Right cardiac atrium (tissue), 5 donors: ENCODE measurements at places on chromosomes 6 and 20.

- DNase-seq, result no peak
Measured at GRCh38 chr6:156686301-156686994, 90.7 kb upstream of the ARID1B start.

DNA sequence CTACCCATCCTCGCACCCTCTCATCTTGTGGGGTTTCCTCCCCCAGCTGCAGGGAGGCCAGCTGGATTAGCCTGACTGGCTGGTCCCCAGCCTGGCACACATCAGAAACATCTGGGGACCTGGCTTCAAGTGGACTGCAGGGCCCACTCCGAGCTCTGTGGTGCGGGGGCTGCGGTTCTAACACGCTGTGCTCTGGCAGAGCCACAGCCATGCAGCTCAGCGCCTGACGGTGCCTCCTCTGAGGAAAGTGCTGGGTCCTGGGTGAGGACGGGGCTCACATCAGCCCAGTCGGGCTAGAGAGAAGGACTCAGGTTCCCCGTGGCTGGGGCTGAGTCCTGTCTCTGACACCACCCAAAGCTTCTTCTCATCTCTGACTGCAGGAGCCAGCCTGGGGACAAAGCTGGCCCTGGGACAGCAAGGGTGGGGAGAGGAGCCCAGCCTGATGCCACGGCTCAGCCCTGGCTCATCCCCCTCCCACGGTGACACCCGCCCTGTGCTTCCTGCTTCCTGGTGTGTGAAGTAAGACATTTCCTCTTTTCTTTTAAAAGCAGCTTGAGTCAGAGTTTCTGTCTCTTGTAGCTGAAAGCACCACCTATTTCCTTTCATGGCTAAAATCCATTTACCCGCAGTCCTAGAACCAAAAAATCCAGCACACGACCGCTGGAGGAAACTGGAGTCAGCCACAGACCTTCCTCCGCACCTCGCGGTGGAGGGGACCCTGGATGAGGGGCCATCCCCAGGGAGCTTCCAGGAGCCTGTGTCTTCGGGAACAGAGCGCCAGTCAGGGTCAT lies 127.4 kb upstream of the AFDN start:
- peak; percentile 91 for DNase-seq

DNA sequence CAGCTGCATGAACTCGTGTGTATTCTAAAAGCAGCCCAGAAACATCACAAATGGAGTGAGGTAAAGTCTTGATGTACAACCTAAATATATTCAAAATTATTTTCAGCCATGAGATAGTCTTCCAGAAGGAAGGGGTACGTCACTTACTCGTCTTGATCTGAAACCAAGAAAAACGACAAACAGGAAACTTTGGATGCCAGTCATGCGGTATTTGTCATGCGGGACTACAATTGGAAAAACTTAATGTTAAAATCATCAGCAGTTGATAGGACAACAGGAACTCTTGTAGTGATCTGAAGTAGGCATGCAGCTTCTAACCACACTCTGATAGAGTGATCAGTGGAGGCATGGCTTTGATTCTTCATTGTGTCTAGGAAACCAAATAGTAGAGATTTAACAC lies 29.7 kb downstream of the FAM217A start:
- no peak for DNase-seq

DNA sequence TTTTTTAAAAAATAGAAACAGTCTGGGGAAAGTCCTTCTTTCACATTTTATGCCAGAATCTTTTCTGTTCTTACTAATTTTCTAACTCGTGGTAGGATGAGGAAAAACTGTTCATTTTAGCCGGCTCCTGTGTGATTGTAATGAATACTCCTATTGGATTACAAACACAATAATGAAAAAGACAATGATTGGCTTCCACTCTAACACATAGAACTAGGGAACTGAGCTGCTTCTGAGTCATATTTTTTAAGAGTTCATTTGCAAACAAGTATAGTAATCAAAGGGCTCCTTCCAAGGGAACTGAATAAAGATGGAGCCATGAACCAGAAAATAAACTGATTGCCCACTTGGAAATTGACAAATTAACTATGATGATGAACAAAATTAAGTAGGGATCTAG lies 265.3 kb upstream of the TCF21 start:
- no peak for DNase-seq

- no peak for DNase-seq
Measured at GRCh38 chr20:62740286-62741141, 31.9 kb downstream of the NTSR1 start.

DNA sequence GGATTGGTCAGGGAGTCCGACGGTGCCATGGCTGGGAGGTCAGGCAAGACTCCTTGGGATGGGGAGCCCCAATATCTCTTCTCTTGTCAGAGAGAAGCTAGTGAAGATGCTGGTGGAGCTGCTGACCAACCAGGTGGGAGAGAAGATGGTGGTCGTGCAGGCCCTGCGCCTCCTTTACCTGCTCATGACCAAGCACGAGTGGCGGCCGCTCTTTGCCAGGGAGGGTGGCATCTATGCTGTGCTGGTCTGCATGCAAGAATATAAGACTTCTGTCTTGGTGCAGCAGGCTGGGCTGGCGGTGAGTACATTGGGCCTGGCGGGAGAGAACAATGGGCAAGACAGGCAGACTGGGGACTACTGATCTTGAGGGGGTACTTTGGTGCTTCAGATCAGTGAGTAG lies 10.9 kb downstream of the CUL9 start:
- no peak for DNase-seq

DNA sequence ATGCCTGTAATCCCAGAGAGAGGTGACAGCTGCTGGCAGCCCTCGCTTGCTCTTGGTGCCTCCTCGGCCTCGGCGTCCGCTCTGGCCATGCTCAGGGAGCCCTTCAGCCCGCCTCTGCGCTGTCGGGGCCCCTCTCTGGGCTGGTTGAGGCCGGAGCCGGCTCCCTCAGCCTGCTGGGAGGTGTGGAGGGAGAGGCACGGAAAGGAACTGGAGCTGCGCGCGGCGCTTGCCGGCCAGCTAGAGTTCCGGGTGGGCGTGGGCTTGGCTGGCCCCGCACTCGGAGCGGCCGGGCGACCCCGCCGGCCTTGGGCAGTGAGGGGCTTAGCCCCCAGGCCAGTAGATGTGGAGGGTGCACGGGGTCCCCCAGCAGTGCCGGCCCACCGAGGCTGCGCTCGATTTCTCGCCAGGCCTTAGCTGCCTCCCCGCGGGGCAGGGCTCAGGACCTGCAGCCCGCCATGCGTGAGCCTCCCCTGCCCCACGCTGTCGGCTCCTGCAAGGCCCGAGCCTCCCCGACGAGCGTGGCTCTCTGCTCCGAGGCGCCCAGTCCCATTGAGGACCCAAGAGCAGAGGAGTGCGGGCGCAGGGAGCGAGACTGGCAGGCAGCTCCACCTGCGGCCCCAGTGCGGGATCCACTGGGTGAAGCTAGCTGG lies 34.6 kb downstream of the C6orf52 start:
- DNase-seq, result no peak

DNA sequence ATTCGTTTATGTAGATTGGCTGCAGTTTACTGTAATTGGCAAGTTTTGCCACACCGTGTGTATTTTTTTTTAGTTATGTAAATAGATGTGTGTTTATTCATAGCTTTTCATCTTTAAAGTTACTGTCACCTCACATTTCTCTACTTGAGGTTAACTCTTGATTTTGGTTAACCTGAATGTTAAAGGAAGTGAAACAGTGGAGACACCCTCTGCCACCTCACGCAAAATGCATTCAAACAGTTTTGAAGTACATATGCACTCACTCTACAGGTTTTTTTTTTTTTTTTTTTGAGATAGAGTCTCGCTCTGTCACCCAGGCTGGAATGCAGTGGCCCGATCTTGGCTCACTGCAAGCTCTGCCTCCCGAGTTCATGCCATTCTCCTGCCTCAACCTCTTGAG lies 17.7 kb downstream of the OR2A4 start:
- DNase-seq, result no peak

GRCh38 chr6:83490217-83490807 lies 22.0 kb upstream of the PRSS35 start:
- DNase-seq, result no peak

- DNase-seq, result no peak
Measured at GRCh38 chr20:33653218-33653899, 8.8 kb upstream of the C20orf144 start.

DNA sequence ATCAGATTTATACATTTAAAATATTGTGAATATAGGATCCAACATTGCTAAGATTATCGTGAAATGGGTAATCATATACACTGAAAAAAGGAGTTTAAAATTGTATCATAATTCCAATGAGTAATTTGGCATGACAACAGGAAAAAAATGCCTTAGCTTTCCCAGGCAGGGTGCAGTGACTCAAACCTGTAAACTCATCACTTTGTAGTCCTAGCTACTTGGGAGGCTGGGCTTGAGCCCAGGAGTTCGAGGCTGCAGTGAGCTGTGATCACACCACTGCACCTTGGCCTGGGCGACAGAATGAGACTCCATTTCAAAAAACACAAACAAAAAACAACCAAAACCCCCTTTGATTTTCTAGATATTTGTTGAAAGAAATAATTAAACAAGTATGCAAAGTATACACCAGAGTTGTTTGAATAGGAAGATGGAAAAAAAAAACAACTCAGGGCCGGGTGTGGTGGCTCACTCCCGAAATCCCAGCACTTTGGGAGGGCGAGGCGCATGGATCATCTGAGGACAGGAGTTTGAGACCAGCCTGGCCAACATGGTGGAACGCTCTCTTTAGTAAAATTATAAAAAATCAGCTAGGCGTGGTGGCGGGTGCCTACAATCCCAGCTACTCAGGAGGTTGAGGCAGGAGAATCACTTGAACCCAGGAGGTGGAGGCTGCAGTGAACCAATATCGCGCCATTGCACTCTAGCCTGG lies 98.7 kb downstream of the TRERF1 start:
- DNase-seq, result no peak

DNA sequence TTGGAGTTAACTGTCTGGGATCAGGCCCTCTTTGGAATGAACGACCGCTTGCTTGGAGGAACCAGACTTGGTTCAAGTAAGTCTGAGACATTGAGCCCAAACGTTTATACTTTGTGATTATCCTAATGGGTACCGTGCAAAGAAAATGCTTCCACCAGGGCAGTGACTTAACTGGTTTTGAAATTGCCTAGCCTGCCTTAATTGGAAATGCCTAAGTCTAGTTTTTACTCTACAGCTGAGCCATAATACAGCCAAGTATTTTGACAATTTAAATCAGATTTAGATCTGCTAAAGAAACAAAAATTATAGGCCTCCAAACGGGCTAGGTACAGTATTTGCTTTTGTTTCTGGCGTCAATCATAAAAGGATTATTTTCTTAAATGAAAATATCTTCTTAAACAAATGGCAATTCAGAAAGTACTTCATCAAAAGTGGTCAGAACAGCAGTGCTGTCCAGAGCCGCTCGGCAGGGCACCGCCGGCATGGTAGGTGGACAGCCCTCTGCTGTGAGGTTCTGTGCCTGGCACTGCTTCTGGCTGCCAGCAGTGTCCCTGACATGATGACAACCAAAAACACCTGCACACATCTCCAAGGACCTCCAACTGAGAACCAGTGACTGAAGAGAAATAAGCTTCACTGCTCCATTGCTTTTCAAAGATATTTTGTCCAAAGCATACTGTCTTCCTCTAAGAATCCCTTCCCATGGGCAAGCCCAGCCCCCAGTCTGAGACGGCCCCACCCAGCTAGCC lies 55.6 kb downstream of the EZR start:
- no peak for DNase-seq

DNA sequence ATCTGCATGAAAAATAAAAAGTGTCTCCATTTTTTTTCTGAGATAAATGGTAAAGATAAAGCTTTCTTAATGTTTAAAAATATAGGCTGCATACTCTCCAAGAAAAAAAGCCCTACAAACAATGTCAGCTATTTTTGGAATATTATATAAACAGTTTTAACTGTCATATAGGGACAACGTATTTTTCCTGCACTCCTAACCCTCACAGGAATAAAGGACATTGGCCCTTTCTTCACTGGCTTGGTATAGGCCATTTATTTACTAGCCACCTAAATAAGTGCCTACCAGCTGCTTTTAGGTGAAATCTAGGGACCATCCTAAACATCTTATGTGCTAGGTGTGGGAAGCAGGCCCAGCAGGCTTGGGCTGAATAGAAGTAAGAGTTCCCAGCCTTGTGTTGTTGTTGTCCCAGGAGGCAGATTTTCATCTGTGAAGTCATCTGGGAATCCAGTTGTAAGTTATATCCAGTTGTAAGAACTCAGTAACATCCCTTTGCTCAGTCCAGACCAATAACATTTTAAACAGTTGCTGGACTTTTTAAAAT lies 21.3 kb downstream of the FOXO3 start:
- no peak for DNase-seq

DNA sequence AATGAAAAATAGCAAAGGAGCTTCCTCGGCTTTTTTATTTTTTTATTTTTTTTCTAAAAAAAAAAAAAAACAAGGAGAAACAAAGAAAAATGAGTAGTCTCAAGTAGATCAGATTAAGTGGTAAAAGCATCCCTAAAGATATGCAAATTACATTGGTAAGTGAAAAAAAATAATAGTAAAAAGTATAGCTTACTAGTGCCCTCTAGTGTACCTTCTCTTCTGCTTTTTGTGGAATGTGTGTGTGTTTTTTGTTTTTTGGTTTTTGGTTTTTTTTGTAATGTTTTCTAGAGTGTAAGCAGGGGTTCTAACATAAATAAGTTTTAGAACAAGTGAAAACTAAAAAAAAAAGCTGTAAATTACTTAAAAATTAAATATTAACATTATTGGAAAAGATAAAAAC lies 1062.0 kb downstream of the HACE1 start:
- DNase-seq, result no peak

- DNase-seq, result peak; percentile 68
Measured at GRCh38 chr6:130993292-130993765, 69.7 kb downstream of the EPB41L2 start.

DNA sequence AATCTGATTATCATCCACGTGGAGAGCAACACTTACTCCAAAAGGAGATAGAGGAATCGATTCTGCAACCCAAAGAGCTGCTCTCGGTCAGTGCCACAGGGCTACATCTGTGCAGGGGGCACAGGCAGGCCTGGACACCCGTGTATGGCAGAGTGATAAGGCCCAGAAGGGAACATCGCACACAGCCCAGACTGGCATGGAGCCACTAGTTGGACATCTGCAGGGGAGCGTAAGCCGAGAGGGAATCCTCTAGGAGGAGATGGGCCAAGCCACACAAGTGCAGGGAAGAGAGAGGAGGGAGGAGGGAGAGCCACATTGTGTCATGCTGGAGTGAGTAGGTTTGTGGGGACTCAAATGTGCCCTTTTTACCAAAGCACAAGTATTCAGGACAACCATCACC lies 50.4 kb upstream of the ENTPD6 start:
- DNase-seq, result no peak

- no peak for DNase-seq
Measured at GRCh38 chr6:106446983-106447382, 86.5 kb downstream of the CRYBG1 start.

GRCh38 chr6:16897669-16898068 lies 136.4 kb upstream of the ATXN1 start:
- no peak for DNase-seq

GRCh38 chr20:23294166-23294565 lies 56.4 kb upstream of the NXT1 start:
- no peak for DNase-seq

DNA sequence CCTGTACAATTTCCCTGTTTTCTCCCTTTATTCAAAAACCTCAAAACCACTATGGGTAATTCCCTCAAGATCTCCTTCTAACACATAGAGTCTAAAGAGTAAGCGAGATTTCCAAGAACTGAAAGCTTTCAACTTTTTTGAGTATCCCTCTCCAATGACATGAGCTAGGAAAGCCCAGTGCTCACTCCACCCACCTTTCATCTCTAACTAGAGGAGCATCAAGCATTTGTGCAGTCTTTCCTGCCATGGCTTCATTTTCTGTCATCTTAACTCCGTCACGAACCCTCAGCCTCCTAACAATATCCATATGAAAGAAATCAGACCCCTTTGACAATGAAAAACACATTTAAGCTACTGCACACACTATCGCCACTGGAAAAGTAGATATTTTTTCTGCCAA lies 91.9 kb upstream of the SUPT3H start:
- DNase-seq, result no peak

GRCh38 chr6:32129297-32130088 lies 595 bp downstream of the FKBPL start:
- peak; percentile 94 for DNase-seq
